NCI-H2081 treated with DMSO at 0.1 percent for 48 hours (cell line): ENCODE measurements at places on chromosomes 7 and 10.

DNA sequence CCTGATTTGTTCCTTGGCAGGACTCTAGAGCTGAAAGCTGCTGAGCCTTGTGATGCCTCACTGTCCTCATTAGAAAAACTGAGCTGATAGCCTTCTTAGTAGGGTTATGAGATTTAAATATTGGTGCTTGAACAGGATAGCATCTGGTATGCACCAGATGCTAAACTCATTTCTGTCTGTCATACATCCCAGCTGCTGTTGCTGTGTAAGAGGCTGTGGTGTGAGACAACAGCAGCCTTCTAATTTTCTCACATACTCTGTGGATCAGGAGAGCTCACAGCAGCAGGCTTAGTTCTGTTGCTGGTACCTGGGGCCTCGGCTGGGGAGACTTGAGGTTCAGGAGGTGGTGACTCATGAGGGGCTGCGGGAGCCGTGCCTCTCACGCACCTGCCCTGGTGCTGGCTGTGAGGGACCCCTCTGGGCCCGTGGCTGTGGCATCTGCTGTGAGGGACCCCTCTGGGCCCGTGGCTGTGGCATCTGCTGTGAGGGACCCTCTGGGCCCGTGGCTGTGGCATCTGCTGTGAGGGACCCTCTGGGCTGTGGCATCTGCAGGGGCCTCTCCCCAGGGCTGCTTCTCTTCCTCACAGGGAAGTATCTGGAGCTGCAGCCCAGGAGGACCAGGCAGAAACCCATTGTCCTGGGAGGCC is 12.5 kb downstream of the DYNC2I1 start:
- DNase-seq, result no peak

GRCh38 chr10:11587722-11588259 is 23.7 kb downstream of the USP6NL start:
- DNase-seq, result no peak

DNA sequence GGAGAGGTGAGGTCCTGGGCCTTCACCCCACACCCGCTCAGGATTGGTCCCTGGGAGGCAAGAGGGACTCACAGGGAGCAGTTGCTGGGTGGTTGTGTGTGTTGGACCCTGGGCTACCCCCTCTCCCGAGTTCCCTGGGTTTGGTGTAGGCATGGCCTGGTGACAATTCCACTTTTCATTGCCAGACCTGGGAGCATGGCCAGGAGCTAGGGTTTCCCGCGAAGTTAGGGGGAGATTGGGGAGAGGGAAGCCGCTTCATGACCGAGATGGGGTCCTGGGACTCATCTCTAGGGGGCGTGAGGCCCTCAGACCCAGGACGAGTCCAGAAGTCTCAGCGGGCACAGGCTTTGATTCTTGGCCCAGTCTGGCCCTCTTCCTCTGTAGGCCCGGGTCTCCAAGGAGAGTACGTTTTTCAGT is 606 bp downstream of the PALD1 start:
- DNase-seq, result no peak

DNA sequence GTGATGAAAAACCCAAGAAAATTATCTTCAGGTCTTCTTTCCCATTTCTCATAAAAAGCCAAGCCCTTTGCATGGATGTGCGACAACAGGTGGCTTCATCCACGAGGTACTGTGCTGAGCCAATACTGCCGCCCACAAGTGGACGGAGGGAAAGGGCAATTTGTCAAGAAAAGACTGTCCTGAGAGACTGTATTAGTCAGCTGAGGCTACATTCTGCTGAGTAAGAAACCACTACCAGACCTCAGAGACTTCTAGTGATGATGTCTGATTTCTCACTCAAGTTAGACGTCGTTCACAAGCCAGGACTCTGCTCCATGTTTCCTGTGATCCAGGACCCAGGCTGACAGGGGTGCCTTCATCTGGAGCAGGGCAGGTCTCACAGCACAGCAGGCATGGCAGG is 171.5 kb upstream of the CDCA7L start:
- DNase-seq, result no peak
